ENCODE measurements at places on chromosomes 4 and X.

DNA sequence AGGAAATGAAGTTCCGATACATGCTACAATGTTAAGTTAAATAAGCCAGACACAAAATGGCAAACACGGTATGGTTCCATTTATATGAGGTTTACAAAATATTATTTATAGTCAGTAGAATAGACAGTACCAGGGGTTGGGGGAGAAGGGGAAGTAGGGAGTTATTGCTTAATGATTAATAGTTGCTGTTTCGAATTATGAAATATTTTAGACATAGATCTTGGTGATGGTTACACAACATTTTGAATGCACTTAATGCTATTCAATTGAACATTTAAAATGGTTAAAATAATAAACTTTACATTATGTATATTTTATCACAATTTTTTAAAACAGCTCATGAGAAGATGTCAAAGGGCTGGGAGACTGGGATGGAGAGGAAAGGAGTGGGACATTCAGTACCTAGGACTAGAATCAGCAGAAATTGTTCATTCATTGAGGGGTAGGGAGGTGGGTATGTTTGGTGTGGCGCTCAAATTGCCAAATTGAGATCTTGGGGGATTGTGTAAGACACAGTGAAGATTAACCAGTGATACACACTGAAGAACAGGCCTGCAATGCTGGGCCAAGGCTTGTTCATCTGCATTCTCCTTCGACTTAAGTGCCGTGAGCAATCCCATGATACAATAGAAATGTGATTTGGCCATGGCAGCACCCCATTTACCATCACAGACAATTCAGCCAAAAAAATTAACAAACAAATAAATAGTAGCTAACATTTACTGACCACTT is 165.6 kb upstream of the GALNT7 start:
- DNase-seq: no peak

GRCh38 chr4:32135642-32136041 is 1415.5 kb downstream of the PCDH7 start:
- DNase-seq: no peak

- no peak for DNase-seq
Observed at GRCh38 chrX:130874751-130875150, 28.3 kb downstream of the ENOX2 start.

DNA sequence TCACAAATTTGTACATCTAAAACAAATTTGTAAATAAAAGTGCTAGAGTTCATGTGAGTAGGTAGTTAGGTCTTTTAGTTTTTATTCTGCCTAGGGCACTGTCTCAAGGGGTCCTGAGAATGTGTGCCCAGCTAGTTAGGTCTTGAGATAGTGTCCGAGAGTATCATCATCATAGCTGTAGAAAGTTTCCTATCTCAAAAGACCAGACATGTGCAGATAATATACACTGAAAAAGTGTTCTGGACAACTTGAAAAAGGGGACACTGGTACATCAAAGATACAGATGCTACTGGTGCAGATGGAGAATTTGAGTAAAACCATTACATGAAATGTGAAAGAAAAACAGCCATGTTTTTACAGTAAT is 1.8 kb upstream of the ZCCHC4 start:
- no peak for DNase-seq

- no peak for DNase-seq
Observed at GRCh38 chr4:25060963-25061340, 30.2 kb upstream of the LGI2 start.

DNA sequence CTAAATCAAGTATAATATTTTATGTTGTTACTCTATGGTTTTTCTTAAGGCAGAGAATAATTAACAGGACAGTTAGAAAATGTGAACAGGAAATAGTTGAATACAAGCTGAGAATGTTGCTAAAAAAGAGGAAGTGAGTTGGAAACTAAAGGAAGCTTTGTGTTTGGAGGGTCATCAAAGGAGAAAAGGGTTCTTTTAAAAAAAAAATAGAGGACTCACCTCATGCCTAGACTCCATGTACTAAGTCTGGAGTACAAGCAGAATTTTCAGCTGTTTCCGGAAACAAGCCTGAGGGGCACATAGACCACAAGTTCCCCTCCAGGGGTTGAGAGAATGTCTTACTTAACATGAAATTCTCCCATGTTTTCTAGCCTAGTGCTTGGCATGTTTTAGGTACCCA is 20.1 kb upstream of the MAP7D3 start:
- DNase-seq: no peak

- no peak for DNase-seq
Observed at GRCh38 chrX:95056901-95057300, 1382.9 kb downstream of the FAM133A start.

GRCh38 chrX:40938423-40938822 is 146.8 kb upstream of the USP9X start:
- no peak for DNase-seq

DNA sequence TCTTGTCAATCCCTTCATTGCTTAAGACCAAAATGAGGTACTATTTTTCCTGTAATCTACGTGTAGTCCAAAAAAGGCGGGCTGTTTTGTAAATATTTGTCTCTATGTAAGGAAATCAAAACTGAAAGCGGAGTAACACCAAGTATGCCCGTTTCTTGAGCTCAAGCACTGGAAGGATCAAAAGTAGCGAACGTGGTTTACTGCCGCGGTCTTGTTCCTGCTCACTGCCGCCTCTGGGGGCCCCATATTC is 71.5 kb downstream of the AFF1 start:
- DNase-seq: no peak

Data from activated naive CD8-positive, alpha-beta T cell treated with anti-CD3 and anti-CD28 coated beads for 36 hours (primary cell).